ENCODE measurements at places on chromosomes 16 and 17. TPM values are rescaled to one million over a fixed set of nuclear protein-coding genes. Genes with fewer than 3 reads are reported as not detected.
A peak's percentile ranks its signal among the peaks of the same experiment; 100 is the strongest.

- 0 out of 2 replicates have a peak, but pooled peaks cover 7% of the 10 kb centered on the region for H3K36me3 ChIP-seq
- H3K4me1 ChIP-seq: peaks cover 9% of the 10 kb centered on the region
- peak; percentile 60 for DNase-seq
- H3K27ac ChIP-seq: peak overlapping the region; percentile 48
These were observed 12.0 kb downstream of the UNC13D start for GRCh38 chr17:75832164-75832651.

GRCh38 chr17:19753051-19753509 is 5.0 kb upstream of the ALDH3A1 start:
- H3K4me1 ChIP-seq: peaks cover 49% of the 10 kb centered on the region
- no peaks in the 10 kb centered on the region for H3K27me3 ChIP-seq
- no peaks in the 10 kb centered on the region for H3K36me3 ChIP-seq
- peak overlapping the region; percentile 97 for H3K27ac ChIP-seq

- no peaks in the 10 kb centered on the region for H3K4me1 ChIP-seq
- H3K4me3 ChIP-seq: no peak overlapping the region
- H3K27ac ChIP-seq: no peak overlapping the region
- no peaks in the 10 kb centered on the region for H3K36me3 ChIP-seq
- no peaks in the 10 kb centered on the region for H3K27me3 ChIP-seq
These were observed 20.4 kb upstream of the YPEL2 start for GRCh38 chr17:59311051-59311468.

- no peak overlapping the region for H3K27ac ChIP-seq
- H3K4me1 ChIP-seq: no peaks in the 10 kb centered on the region
- no peaks in the 10 kb centered on the region for H3K27me3 ChIP-seq
- no peaks in the 10 kb centered on the region for H3K36me3 ChIP-seq
- no peak for DNase-seq
These were observed 8.7 kb downstream of the SLC12A4 start for GRCh38 chr16:67959536-67960329.

GRCh38 chr16:5982979-5983378 is 885.4 kb upstream of the EEF2KMT start:
- H3K4me1 ChIP-seq: no peaks in the 10 kb centered on the region
- no peak for DNase-seq
- H3K27me3 ChIP-seq: no peaks in the 10 kb centered on the region
- no peak overlapping the region for H3K27ac ChIP-seq
- no peaks in the 10 kb centered on the region for H3K36me3 ChIP-seq

GRCh38 chr17:12815642-12816141 is 26.4 kb downstream of the ARHGAP44 start:
- no peaks in the 10 kb centered on the region for H3K36me3 ChIP-seq
- peaks cover 15% of the 10 kb centered on the region for H3K27me3 ChIP-seq
- no peak overlapping the region for H3K27ac ChIP-seq
- no peak overlapping the region for H3K4me3 ChIP-seq

Gene TNFRSF13B
- not detected for total RNA-seq

DNA sequence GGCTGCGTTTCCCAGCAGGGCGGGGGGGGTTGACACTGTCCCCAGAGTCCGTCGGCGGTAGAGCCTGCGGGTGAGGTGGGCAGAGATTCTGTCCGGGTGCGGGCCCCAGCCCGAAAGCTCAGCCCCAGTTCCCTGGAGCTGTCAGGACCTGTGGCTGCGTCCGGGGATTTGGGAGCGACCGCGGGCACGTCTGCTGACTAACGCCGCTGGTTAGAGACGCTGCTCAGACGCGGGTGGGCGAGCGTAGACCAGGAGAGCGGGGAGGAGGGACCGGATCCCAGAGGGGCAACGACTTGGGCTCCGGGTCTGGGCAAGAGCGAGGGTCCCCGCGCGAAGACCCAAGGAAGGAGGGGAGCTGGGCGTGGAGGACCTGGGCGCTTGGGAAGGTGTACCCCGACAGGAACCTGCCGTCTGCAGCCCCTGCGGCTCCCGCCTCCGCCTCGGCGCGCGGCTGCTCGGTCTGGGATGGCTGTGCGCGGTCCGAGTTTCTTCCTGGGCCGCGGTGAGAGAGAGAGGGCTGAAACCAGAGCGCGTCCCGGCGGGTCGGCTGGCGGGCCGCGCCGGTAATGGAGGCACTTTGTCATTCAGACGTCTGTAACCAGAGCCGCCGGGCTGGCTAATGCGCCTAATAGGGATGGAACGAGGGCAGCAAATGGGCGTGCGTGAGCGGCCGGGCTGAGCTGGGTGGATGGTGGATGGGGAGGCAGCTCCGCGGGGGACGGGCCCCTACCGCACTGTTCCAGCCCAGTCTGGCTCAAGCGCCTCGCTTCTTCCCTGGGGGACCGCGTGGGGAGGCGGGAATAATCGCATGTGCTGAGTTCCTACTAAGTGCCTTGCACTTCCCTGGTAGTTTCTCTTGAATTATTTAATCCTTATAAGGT is 2.3 kb downstream of the NGFR start:
- H3K36me3 ChIP-seq: no peaks in the 10 kb centered on the region
- peak overlapping the region; percentile 52 for H3K4me3 ChIP-seq
- H3K4me1 ChIP-seq: peaks cover 16% of the 10 kb centered on the region
- H3K27me3 ChIP-seq: peaks cover 72% of the 10 kb centered on the region
- no peak overlapping the region for H3K27ac ChIP-seq

Gene NQO1
- total RNA-seq: 251 TPM

DNA sequence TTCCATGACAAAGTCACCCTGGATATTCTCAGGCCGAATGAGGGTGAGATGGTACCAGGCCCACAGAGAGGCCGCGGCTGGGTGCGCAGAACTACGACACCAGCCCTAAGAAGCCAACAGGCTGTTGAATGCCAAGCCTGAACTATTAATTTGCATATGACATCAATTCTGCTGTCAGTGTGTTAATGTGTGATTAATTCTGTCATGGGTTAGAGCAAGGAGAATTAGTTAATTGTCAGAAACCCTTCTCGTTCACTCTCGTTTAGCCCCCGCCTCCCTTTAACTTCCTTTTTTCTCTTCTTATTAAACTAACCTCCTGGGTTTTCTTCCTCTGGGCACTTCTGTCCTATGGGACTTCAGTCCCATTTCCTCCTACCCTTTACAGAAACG is 123.4 kb downstream of the ZFHX3 start:
- H3K36me3 ChIP-seq: no peaks in the 10 kb centered on the region
- no peak for DNase-seq
- H3K27ac ChIP-seq: no peak overlapping the region
- H3K27me3 ChIP-seq: no peaks in the 10 kb centered on the region

DNA sequence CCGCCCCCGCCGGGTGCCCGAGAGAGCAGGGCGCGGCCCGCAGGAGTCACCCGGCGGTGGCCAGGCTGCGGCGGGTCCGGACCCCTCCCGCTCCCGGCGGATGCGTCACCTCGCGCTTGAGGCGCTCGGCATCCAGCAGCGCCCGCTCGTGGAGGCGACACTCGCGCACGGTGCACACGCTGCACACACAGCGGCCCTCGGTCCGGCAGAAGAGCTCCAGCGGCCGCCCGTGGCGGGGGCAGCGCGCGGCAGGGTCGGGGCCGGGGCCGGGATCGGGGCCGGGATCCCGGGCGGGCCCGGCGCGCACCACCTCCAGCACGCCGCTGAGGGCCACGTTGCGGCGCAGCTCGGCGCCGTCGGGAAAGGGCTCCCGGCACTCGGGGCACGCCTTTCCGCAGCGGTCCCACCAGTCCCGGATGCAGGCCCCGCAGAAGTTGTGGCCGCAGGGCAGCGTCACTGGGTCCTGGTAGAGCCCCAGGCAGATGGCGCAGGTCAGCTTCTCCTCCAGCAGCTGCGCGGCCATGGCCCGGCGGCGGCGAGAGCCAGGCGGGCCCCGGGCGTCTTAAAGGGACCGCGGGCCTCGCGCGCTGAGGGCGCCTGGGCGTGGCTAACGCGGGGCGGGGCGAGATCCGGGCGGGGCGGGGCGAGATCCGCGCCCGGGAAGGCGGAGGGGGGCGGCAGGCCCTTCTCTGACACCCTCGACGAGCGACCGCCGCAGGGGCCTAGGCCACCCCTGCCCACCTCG is at the start of gene TRIM65:
TRIM65 (minus strand) TSS at position 537 of the 745 bp plus-strand sequence; CDS start at position 523, 14 bp downstream.
- peaks cover 22% of the 10 kb centered on the region for H3K36me3 ChIP-seq
- DNase-seq: peak; percentile 91
- peak within 1 kb of the TSS; percentile 83 for H3K4me3 ChIP-seq
- no peaks in the 10 kb centered on the region for H3K27me3 ChIP-seq
- peak within 1 kb of the TSS; percentile 74 for H3K27ac ChIP-seq

Gene CDK10
- 50.0 TPM for total RNA-seq

DNA sequence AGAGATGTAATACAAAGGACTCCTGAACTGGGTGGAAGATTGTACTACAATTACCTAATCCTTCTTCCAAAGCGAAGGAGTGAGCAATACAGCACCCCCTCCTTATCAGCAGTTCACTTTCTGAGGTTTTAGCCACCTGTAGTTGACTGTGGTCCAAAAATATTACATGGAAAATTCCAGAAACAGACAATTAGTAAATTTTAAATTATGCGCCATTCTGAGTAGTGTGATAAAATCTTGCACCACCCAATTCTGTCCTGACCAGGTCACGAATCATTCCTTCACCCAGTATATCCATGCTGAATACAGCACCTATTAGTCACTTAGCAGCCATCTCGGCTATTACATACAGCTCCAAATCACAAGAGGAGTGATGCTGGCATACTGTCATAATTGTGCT is 23.2 kb downstream of the VPS53 start:
- DNase-seq: peak; percentile 57
- peaks cover 48% of the 10 kb centered on the region for H3K4me1 ChIP-seq
- H3K4me3 ChIP-seq: no peak overlapping the region
- H3K27ac ChIP-seq: peak overlapping the region; percentile 72

Gene HAP1
- total RNA-seq: 1.2 TPM

GRCh38 chr17:77914385-77915254 is 43.9 kb upstream of the TNRC6C start:
- H3K27me3 ChIP-seq: peaks cover 60% of the 10 kb centered on the region
- no peaks in the 10 kb centered on the region for H3K4me1 ChIP-seq
- no peak overlapping the region for H3K4me3 ChIP-seq
- H3K27ac ChIP-seq: no peak overlapping the region
- no peak for DNase-seq

Gene SLC5A2
- total RNA-seq: 0.11 TPM

GRCh38 chr17:20216154-20216815 is 207.1 kb downstream of the SPECC1 start:
- H3K4me1 ChIP-seq: peaks cover 10% of the 10 kb centered on the region
- DNase-seq: no peak
- no peak overlapping the region for H3K4me3 ChIP-seq
- H3K27ac ChIP-seq: no peak overlapping the region
- H3K27me3 ChIP-seq: no peaks in the 10 kb centered on the region

Gene GUCY2D
- 0.12 TPM for total RNA-seq

DNA sequence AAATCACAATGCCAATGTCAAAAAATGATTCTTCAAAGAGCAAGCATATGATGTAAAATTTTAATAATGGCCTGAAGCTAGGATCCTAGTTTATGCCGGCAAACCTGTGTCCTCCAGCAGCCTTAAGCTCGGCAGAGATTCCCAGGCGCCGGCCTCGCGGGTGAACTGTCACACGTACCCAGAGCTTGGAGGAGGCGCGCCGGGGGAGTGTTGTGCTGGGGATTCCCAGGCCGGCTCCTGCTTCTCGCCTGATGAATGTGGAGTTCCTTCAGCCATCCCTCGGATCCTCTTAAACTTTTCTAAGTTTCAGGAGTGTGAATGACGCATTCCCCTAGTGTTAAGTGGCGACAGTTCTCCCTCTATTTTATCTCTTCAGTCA is 19.1 kb upstream of the NTN1 start:
- H3K4me3 ChIP-seq: no peak overlapping the region
- H3K27ac ChIP-seq: no peak overlapping the region
- no peaks in the 10 kb centered on the region for H3K27me3 ChIP-seq
- no peaks in the 10 kb centered on the region for H3K4me1 ChIP-seq

- no peaks in the 10 kb centered on the region for H3K36me3 ChIP-seq
- H3K27ac ChIP-seq: no peak overlapping the region
- H3K27me3 ChIP-seq: no peaks in the 10 kb centered on the region
- H3K4me1 ChIP-seq: peaks cover 11% of the 10 kb centered on the region
These were observed 59.3 kb downstream of the ASIC2 start for GRCh38 chr17:33233811-33234177.

Gene KRT39
- not detected for total RNA-seq

GRCh38 chr17:178292-179065 is 3.0 kb downstream of the DOC2B start:
- DNase-seq: no peak
- H3K27me3 ChIP-seq: peaks cover 10% of the 10 kb centered on the region
- no peak overlapping the region for H3K4me3 ChIP-seq

- no peaks in the 10 kb centered on the region for H3K27me3 ChIP-seq
- H3K36me3 ChIP-seq: peaks cover 8% of the 10 kb centered on the region
- H3K4me3 ChIP-seq: no peak overlapping the region
- DNase-seq: no peak
These were observed 34.1 kb downstream of the GRB2 start for GRCh38 chr17:75371339-75371738.

- no peak overlapping the region for H3K27ac ChIP-seq
- H3K27me3 ChIP-seq: no peaks in the 10 kb centered on the region
- H3K36me3 ChIP-seq: no peaks in the 10 kb centered on the region
- DNase-seq: no peak
- H3K4me1 ChIP-seq: no peaks in the 10 kb centered on the region
These were observed 148.2 kb upstream of the GOT2 start for GRCh38 chr16:58882292-58882691.

DNA sequence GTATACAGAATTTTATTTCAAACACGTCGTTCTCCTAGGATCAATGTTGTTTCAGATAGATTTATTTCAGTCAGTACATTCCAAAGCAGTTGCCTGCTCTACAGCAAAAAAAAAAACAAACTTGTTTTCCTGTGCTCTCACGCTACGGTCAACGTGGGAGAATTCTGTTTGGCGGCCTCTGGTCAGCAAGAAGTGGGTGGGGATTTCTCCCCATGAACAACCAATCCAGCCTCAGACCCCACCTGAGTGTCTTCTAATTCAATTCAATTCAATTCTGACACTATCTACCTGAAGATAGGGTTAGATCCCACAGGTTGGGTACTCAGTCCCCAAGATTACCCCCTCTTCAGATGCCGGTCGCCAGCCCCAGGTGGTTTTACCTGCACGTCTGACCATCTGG is 22.1 kb downstream of the C17orf58 start:
- H3K27ac ChIP-seq: no peak overlapping the region
- DNase-seq: no peak
- peaks cover 3% of the 10 kb centered on the region for H3K4me1 ChIP-seq
- peaks cover 11% of the 10 kb centered on the region for H3K36me3 ChIP-seq
- no peak overlapping the region for H3K4me3 ChIP-seq

GRCh38 chr16:70428178-70428998 is 10.5 kb downstream of the ST3GAL2 start:
- no peaks in the 10 kb centered on the region for H3K27me3 ChIP-seq
- no peaks in the 10 kb centered on the region for H3K36me3 ChIP-seq
- H3K4me1 ChIP-seq: peaks cover 30% of the 10 kb centered on the region
- H3K4me3 ChIP-seq: peak overlapping the region; percentile 23
- peak overlapping the region; percentile 80 for H3K27ac ChIP-seq

Gene C16orf96
- total RNA-seq: not detected

- H3K27ac ChIP-seq: no peak overlapping the region
- DNase-seq: no peak
- no peak overlapping the region for H3K4me3 ChIP-seq
These were observed 6.5 kb upstream of the LLGL1 start for GRCh38 chr17:18218756-18219415.

GRCh38 chr17:49555495-49556222 is 20.0 kb upstream of the NXPH3 start:
- no peaks in the 10 kb centered on the region for H3K27me3 ChIP-seq
- peaks cover 4% of the 10 kb centered on the region for H3K4me1 ChIP-seq
- no peaks in the 10 kb centered on the region for H3K36me3 ChIP-seq
- H3K27ac ChIP-seq: no peak overlapping the region

GRCh38 chr17:55448681-55449080 is 27.0 kb upstream of the MMD start:
- no peaks in the 10 kb centered on the region for H3K27me3 ChIP-seq
- no peak overlapping the region for H3K27ac ChIP-seq

Measured in PC-3 (cell line).